Nasal cavity respiratory epithelium epithelial cell of viscerocranial mucosa (primary cell): ENCODE measurements at places on chromosomes 1 and 21. TPM values are rescaled to one million over a fixed set of nuclear protein-coding genes. Genes with fewer than 3 reads are reported as not detected.

PPIAL4G gene
- total RNA-seq: not detected in 2 replicates

ZNF683 gene
- total RNA-seq: not detected in 2 replicates

BATF3 gene
- total RNA-seq: under 0.01 and 0.14 TPM in 2 replicates

PALMD gene
- 1.7 and 15.5 TPM in 2 replicates for total RNA-seq

IL19 gene
- total RNA-seq: not detected in 2 replicates
